ENCODE measurements at places on chromosomes 3 and 15.

DNA sequence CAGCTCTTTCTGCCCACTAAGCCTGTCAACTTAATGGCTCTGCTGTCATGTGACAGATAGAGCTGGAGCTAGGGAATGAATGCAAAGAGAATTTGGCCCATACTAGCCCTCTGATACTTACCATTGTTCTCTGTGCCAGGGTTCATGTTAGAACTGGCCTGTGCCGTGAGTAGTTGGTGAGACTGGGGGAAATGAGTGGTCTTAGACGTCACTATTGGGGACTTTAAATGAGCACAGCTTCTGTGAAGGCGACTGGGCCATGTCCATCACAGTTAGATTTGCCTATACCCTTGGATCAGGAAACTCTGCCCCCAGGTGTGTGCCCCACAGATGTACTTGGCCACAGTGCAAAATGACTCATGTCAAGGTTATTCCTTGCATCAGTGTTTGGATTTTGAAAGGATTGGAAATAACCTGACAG is 124.9 kb downstream of the PTPRG start:
- no peak for DNase-seq

DNA sequence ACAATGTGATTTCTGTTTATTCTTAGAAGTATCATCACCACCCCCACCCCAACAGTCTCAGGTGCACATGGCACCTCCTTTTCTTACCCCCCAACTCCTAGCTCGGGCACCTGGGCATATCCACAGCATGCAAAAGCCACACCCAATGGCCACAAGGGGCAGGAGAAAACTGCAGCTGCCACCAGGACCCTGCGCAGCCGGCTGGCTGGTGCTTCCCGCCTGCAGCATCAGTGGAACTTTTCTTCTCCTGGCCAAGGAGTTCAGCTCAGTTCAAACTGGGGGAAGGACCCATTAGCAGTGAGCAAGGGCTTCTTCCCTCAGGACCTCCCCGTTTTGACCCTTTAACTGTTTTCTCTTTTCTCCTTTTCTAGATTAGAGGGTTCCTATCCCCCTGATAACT is 44.8 kb downstream of the TM4SF18 start:
- DNase-seq, result no peak

DNA sequence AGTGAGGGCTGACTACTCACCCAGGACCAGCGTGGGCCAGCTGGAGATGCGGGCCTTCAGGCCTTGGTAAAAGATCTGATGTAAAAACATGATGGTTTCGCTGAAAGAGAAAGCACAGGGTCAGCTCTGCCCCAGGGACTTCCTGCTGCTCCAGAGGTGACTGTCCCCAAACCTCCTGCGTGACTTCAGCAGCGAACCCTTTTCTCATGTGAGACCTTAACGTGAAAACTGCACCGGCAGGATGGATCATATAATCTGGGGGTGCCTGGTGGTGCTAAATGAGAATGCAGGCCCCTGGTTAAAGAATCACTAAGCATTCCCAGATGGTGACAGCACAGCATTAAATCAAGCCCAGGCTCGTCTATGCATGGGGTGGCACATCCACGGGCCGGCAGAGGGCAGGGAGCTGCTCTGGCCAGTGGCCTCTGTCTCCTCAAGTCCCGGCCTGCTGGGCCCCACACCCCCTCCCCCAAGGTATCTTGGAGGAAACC is 55.4 kb downstream of the RASGRF1 start:
- DNase-seq, result no peak

- no peak for DNase-seq
These were observed 3.3 kb downstream of the PLCH1 start for GRCh38 chr3:155741603-155742002.

DNA sequence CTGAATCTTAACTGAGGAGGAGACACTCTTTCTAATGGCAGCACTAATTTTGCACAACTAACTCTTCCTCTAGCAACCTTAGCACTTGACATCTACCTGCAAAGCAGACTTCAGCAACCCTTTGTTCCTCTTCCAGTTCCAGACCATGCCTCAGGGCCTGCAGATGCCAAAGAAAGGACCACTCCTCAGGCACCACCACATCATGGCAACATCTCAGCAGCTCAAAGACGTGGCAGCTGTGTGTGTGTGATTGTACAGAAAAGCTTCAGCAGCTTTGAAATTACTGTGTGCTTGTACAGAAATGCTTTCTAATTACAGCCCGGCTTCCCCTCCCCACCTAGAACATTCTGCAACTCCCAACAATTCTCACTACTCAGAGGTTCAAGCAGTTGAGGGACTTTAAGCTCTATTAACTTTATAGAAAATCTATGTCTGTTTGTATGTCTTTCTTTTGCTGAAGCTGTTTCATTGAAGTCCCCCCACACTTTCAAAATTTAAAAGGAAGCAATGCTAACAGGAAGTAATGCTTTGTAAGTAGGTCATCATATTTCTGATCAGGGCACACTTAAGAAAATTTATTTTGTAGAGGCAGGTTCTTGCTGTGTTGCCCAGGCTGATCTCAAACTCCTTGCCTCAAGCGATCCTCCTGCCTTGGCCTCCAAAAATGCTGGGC is 115.2 kb downstream of the CD47 start:
- DNase-seq, result no peak

GRCh38 chr3:185741586-185741985 is 83.3 kb downstream of the IGF2BP2 start:
- no peak for DNase-seq

DNA sequence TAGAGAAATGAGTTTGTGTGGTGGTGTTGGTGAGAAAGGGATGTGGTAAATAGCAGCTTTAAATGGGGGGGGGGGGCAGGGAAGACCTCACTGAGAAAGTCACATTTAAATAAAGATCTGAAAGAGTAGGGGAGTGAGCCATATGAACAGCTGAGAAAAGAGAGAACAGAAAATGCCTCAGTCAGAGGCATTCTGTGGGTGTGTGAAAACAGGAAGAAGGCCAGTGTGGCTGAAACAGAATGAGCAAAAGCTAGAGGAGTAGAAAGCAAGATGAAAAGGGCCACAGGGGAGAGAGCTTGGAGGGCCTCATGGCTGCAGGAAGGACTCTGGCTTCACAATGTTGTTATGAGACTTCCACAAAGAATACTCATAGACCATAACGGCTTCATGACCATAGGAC is 783.3 kb downstream of the ZPLD1 start:
- DNase-seq, result no peak

DNA sequence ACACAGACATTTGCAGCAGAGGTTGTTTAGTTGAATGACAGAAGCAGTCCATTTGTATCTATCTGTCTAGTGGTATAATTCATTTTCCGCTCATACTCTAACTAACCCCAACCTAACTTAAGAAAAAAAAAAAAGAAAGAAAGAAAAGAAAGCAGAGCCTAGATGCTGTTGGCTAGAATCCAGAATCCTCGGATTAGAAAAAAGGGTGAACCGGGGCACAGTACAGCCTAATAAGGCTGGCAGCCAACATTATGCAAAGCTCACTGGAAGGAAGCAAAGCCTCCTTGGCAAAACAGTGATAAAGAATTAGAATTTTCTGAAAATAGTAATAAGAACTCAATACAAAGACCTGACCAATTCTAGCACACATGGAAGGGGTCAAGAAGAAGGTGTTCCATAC is 640.8 kb downstream of the TUSC7 start:
- no peak for DNase-seq

GRCh38 chr3:189233225-189233858 is 61.6 kb downstream of the TPRG1 start:
- no peak for DNase-seq

DNA sequence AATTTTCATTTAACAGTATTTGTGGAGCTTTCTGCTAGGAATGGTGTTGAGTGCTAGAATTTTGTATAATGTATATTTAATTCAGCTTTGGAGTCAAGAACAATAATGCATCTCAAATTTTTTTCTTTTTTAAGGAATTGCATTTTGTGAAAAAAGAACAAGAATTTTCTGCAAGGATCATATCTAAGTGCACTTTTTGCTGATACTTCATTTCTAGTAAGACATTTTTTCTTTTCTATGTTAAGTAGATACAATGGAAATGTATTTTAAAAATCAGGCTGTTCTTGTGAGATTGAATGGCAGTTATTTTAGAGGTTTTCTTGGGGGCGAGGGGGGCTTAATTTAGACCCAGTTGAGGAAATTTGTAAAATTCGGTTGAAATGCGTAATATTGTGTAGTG is 32.5 kb downstream of the MEF2A start:
- DNase-seq, result no peak

- DNase-seq, result peak; percentile 53
These were observed 17.4 kb upstream of the SHF start for GRCh38 chr15:45205192-45205591.

- DNase-seq, result no peak
These were observed 36.0 kb downstream of the PHLDB2 start for GRCh38 chr3:111895071-111895470.

DNA sequence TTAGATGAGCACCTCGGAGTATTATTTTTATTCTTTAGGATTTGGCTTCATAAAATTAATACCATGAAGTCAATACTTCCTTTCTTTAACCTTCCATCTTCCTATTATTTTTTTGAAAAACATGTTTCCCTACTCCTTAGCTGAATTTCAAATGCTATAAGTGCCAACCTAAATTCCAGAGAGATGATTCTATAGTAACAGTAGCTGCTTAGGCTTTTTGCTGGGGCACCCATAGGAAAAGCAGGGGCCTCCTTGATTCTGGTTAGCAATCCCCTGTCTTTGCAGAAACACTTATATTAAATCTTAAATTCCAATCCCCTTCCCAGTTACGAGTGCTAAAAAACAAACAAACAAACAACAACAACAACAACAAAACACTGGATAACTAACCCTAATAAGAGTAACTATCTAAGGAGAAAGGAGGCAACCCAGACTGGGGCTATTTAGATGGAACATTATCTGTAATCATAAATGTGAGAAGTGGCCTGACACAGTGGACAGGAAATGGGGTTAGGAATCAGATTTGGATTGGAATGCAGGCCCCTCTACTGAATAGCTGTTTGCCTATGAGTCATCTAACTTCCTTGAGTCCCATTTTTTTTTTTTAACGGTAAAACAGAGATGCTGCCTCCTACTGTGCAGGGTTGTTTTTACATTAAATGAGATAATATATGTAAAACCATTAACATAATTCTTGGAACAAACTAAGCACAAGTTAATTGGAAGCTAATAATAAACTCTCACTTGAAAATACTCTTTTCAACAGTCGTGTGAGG is 148.1 kb downstream of the WDR72 start:
- no peak for DNase-seq

DNA sequence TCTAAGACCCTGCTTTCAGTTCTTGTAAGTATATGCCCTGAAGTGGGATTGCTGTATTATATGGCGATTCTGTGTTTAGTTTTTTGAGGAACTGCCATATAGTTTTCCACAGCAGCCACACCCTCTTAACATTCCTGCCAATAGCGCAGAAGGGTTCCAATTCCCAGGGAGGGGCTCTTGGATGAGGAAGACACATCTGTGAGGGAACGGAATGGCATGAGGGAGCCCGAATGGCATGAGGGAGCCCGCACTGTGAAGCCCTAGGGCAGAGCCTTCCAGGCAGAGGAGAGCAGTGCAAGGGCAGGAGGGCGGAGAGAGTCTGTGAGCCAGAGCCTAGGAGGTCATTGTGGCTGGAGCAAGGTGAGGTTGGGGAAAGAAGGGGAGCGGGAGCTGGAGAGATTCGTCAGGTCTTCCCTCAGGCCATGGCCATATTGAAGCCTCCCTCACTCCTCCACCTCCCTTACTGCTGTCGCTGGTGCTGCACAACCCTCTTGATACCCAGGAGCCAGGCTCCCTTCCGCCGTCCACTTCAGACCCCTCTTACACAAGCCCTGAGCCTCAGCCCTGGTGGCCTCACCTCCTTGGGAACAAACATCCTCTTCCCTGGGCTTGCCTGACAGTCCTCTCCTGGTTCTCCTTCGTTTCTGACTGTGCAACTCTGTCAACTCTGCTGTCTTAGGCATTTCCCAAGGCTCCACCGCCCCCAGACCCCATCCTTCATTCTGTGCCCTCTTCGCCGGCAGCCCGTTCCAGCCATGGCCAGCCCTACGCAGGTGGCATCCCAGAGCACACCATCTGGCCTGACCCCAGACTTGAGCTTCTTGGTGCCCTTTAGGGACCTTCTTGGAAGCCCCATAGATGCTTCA is 51.4 kb downstream of the FGD5 start:
- DNase-seq, result no peak

- no peak for DNase-seq
These were observed 3.2 kb upstream of the LSG1 start for GRCh38 chr3:194675081-194675640.

- no peak for DNase-seq
These were observed 105.1 kb downstream of the ARPP21 start for GRCh38 chr3:35744419-35744818.

DNA sequence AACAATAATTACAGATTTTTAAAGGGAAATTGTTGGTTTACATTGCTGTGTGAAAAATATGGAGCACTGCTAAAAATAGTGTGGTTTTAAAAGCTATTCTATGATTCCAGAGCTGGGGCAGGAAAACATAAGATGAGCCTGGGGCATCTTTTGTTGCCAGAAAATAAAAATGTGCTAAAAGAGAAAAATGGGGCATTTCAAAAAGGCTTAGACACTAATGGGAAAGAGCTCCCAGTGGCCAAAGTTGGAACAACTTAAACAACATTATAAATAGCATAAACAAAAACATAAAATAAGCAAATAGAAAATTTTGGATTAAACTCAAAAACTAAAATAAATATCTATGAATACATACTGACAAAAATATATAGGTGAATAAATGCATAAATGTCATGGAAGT is 478.9 kb downstream of the NLGN1 start:
- DNase-seq, result no peak

DNA sequence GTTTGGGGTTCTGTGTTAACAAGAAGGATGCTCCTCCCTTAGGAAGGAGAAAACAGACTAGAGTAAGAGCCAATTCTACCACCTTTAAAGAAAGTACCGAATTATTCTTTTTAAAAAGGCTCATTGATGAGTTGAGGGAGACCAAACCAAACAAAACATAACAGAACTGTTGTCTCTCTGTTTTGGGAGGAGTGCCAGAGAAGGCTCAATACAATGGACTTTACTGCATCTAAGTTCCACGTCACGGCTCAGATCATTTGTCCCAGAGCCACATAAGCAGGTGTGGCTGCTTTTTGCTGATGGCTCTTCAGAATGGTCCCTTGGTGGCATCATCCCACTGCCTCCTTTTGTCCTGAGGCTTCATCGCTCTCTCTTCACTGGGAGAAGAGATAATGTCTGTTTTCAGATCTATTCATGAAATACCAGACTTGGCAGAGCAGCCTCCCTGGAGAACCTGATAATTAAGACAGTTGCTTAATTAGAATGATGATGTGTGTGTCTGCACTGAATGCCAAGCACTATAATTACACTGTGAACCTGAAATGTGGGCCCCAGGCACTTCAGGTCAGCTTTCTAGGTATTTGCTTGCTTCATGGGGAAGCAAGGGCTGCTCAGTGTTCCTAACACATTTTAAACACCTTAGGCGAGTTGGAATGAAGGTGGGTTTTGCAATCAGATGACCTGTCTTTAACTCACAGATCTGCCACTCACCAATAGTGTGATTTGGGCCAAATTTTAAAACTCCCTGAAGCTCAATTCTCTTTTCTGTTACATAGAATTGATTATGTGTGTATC is 335.2 kb upstream of the MCTP2 start:
- DNase-seq, result no peak

DNA sequence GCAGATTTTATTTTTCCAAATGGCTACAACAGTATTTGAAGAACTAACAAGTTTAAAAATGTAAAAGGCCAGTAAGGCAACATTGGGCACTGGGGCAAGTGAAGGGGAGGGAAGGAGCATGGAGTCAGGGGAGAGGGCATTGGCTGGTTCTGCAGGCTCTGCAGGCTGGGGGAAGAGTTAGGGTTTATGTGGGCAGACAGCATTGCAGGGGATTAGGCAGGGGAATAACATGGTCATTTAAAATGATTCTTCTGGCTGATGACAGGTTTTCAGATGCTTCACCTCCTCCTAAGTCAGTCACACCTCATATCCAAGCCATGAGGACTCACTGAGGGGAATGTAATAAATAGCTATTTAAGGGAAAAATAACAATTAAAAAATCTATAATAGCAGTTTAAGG is 52.6 kb downstream of the BTD start:
- DNase-seq, result no peak

All from D721Med (cell line).